ENCODE measurements at places on chromosomes 2 and 18. TPM values are rescaled to one million over a fixed set of nuclear protein-coding genes. Genes with fewer than 3 reads are reported as not detected.

DNA sequence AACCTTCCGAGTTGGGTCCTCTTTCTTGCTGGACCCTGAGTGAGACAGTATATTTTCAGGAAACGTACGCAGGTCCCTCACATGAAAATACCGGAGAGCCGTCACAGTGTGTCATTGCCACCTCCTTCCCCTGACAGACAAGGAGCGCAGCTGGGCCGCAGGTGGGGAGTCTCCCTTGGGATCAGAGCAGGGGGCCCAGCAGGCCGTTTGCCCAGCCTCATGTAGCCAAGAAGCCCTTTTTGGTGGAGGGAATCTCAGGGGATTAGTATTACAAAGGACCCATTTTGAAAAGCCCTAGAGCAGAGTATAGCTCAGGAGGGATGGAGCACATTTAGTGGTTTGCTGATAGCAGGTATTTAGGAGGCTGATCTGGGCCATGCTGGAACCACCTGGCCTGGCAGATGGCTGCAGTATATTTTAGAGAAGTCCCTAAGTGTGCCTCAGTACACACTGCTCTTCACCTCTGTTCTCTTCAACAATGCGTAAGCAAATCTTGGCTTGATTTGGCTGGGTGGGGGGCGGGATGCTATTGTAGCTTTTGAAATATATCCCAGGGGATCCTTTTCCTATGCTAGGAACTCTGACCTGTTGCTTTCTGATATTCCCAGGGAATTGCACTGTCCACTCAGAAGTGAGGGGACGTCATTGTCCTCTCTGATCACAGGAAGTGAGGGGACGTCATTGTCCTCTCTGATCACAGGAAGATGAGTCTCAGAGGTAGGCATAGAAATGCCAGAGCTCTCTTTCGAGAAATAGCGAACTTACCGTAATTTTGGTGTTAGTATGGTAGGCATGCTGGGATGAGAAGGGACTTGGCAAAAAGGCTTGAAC is 171.9 kb downstream of the HRH4 start:
- no peak for DNase-seq

DNA sequence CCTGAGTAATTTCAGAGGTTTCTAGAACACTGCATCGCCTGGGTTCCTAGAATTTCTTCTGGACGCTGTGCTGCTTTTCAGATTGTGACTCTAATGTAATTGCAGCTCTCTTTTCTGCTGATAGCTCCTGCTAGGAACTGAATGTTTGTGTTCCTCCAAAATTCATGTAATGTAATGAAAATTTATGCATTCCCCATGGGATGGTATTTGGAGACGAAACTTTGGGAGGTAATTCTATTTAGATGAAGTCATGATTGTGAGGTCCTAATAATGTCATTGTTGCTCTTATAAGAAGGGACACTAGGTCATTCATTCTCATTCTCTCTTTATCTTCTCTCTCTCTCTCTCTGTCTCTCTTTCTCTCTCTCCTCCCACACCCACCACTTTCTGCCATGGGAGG is 223.9 kb upstream of the DOK6 start:
- no peak for DNase-seq

DNA sequence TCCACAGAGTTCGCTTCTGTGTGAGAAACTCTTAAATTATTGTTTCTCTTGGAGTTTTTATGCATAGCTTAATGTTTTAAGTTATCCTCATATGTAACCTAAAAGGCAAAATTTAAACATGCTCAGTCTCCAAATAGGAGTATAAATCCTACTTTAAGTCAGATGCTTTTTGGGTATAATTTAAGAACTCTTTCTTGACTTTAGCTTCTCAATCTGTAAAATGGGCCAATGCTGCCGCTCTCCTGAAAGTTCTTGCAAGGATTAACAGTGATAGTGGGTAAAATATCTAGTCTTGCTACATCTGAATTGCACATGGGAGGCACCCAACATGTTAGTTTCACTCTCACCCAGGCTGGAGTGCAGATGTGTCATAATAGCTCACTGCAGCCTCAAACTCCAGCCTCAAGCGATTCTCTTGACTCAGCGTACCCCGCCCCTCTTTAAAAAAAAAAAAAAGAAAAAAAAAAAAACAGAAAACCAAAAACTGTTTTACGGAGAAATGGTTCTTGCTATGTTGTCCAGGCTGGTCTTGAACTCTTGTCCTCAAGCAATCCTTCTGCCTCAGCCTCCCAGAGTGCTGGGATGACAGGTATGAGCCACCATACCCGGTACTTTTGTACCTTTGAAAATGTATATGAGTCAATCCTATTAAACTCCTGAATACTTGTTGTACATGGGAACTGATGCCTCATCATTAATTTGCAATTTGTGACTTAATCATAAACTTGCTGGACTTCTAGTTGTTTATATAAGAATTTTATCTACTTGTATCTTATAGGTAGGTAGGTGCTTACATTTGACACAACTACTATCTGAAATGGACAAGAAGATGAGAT is 1.8 kb downstream of the FBXO48 start:
- DNase-seq, result no peak

DNA sequence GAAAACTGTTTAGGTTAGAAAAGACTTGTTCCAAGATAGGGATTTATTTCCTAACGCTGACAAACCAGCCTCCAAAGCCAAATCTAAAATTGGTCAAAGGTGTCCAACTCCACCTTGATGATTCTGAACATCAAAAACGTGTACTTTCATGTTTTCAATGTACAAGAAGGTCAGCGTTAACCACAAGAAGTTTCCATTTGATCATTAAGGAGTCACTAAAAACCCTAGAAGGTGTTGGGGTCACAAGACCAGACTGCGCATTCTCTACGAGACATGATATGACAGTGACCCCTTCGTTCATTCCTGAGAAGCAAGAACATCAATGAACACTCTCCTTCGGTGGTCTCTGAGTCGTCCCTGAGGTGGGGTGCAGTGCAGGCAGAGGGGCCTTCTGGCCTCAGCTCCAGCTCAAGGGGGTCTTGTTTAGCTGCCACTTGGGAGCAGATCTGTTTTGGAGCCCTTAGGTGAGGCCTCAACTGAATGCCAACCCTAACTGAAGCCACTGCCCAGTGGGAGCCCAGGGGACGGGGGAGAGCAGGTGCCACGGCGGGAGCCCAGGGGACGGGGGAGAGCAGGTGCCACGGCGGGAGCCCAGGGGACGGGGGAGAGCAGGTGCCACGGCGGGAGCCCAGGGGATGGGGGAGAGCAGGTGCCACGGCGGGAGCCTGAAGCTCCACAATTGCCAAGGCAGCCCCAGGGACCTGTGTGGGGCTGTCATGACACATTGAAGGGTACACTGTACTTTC is 55.2 kb downstream of the PARD6G start:
- DNase-seq, result no peak

DNA sequence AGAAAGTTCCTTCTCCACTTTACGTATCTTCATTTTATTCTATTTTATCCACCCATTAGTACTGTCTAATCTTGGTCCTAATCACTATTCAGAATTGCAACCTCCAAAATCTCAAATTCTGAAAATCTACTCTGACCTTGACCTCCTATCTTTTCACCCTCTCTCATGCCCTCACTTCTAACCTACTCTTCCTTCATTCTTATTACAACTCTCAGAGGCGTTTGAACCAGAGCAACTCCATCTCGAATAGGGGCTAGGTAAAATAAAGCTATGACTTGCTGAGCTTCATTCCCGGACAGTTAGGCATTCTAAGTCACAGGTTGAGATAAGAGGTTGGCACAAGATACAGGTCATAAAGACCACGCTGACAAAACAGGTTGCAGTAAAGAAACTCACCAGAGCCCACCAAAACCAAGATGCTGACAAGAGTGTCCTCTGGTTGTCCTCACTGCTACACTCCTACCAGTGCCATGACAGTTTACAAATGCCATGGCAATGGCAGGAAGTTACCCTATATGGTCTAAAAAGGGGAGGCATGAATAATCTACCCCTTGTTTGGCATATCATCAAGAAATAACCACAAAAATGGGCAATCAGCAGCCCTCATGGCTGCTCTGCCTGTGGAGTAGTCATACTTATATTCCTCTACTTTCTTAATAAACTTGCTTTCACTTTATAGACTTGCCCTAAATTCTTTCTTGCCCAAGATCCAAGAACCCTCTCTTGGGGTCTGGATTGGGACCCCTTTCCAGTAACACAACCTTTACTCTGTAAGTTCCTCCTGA is 11.4 kb downstream of the CCDC88A start:
- DNase-seq, result no peak

DNA sequence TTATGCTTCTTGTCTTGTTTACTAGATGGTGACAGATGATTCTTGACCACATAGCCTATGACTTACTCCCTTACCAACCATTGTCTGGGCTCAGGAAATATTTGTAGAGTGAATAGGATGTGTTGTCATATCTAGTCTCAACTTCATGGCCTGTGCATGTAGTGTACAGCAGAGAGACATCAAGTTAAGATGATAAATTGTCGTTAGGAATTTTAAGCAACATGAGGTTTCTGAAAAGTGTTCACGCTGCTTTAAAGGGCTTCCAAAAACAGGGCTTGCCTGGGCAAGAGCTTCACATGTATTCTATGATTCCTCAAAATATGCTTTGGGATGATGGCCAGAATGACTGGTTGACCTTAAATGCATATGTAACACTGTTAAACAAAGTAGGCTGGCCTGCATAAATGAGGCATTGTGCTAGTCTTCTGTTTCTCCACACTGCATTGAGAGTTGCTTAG is 424.0 kb downstream of the RND3 start:
- DNase-seq, result no peak

GRCh38 chr2:122652670-122653069 is 897.2 kb downstream of the TSN start:
- DNase-seq, result no peak

- DNase-seq, result peak; percentile 84
Observed at GRCh38 chr2:96251721-96252292, 14.0 kb downstream of the TMEM127 start.

GRCh38 chr18:48673853-48674721 is 135.3 kb downstream of the CTIF start:
- DNase-seq, result peak; percentile 22

FAM161A gene
- total RNA-seq, result 3.4 TPM

MFSD2B gene
- total RNA-seq, result 0.93 TPM

ABCG5 gene
- 5.8 TPM for total RNA-seq

ANKRD29 gene
- total RNA-seq, result not detected

RABL2A gene
- total RNA-seq, result 2.9 TPM
